ENCODE measurements at places on chromosomes 11 and 22. TPM values are rescaled to one million over a fixed set of nuclear protein-coding genes. Genes with fewer than 3 reads are reported as not detected.

DNA sequence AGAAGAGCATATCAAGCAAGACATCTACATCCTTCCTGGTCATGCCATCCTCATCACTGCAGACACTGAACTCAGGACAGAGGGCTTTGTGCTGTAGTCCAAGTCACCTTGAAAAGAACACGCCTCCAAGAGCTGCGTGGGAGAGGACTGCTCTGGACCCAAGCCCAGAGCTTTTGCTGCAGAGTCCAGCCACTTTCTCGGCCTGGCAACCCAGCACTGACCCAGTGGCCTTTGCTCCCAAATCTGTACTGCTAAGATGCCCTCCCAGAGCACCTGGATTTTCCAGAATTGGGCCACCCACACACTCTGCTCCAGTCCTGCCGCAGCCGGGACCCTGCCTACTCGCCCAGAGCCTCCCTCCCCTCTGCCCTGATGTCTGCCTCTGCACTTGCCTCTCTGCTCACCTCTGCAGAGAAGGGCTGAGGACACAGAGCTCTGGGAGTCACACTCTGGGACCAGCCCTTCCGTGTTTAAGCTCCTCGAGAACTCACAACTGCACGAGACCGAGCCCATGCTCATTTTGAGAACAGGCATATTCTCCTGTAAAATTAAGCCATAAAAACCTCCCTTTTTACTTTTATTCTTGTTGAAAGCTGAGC is 83.8 kb upstream of the CSNK2A3 start:
- H3K36me3 ChIP-seq, result no peaks in the 10 kb centered on the region
- H3K4me1 ChIP-seq, result no peaks in the 10 kb centered on the region
- H3K27ac ChIP-seq, result no peak overlapping the region

DNA sequence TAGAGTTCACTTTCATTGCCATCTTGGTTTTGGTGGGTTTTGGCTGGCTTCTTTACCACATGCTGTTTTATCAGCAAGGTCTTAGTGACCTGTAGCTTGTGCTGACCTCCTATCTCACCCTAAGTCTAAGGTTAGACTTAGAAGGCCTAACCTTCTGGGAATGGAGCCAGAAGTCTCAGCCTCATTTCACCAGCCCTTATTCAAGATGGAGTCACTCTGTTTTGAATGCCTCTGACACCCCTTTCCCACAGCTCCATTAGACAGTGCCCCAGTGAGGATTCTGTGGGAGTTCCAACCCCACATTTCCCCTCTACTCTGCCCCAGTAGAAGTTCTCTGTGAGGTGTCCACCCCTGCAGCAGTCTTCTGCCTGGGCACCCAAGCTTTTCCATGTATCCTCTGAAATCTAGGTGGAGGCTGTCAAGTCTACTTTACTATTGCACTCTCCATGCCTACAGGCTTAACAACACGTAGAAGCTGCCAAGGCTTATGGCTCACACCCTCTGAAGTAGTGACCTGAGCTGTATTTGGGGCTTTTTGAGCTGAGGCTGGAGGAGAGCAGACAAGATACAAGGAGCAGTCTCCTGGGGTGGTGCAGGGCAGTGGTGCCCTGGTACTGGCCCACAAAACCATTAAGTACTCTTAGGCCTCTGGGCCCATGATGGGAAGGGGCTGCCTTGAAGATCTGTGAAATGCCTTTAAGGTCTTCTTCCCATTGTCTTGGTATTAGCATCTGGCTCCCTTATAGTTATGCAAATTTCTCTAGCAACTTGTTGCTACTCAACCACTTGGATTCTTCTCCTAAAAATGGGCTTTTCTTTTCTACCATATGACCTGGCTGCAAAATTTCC is 65.9 kb upstream of the SC5D start:
- H3K27ac ChIP-seq, result no peak overlapping the region
- no peaks in the 10 kb centered on the region for H3K4me1 ChIP-seq
- no peaks in the 10 kb centered on the region for H3K27me3 ChIP-seq

DNA sequence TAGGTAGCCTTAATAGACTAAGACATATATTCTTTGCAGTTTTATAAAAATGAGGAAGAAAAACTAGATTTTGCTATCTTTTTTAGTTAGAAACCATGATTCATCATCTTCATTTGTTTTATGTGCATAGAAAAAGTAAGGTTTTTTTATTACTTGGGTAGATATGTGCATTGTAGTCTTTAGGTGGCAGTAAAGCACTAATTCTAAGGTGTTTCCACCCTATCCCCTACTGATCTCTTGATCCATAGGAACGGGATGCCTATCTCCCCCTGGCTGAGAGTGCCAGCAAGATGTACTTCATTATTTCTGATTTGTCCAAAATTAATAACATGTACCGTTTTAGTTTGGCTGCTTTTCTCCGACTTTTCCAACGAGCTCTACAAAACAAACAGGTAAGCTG is 148.1 kb downstream of the DYNC2H1 start:
- H3K27me3 ChIP-seq, result no peaks in the 10 kb centered on the region
- no peak overlapping the region for H3K27ac ChIP-seq
- no peaks in the 10 kb centered on the region for H3K4me1 ChIP-seq
- DNase-seq, result no peak
- no peaks in the 10 kb centered on the region for H3K36me3 ChIP-seq
- H3K4me3 ChIP-seq, result no peak overlapping the region

- no peaks in the 10 kb centered on the region for H3K27me3 ChIP-seq
- no peak overlapping the region for H3K27ac ChIP-seq
- H3K4me3 ChIP-seq, result no peak overlapping the region
These were observed 332.8 kb upstream of the PLET1 start for GRCh38 chr11:112593440-112593839.

- no peaks in the 10 kb centered on the region for H3K36me3 ChIP-seq
- no peak overlapping the region for H3K4me3 ChIP-seq
- no peak overlapping the region for H3K27ac ChIP-seq
- no peak for DNase-seq
These were observed 15.0 kb upstream of the EHD1 start for GRCh38 chr11:64893194-64894069.

GRCh38 chr11:91956711-91957110 is 267.9 kb upstream of the FAT3 start:
- no peak overlapping the region for H3K4me3 ChIP-seq
- H3K27ac ChIP-seq, result no peak overlapping the region
- no peaks in the 10 kb centered on the region for H3K4me1 ChIP-seq
- H3K27me3 ChIP-seq, result no peaks in the 10 kb centered on the region
- no peaks in the 10 kb centered on the region for H3K36me3 ChIP-seq

DNA sequence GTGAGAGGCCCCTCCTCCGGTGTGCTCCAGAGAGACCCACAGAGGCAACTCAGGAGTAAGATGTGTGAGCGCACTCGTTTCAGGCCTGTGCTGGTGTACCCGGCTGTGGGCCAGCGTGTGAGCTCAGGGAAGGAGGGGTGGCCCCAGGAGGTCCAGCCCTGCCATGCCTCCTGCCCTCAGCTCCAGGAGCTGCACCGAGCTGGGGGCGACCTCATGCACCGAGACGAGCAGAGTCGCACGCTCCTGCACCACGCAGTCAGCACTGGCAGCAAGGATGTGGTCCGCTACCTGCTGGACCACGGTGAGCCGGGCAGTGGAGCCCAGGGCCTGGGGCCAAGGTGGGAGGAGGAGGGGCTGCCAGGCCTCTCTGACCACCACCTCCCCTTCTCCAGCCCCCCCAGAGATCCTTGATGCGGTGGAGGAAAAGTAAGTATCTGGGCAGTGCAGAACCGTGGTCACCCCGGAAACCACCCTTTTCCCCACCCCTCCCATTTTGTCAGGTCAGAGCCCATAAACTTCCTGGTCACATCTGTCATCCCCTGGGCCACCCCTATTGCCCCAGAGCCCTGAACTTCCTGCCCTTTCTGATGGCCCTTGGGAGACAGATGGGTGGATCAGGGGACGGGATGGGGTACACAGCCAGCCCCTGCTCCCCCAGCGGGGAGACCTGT is 2.5 kb upstream of the MDK start:
- H3K27me3 ChIP-seq, result peaks cover 5% of the 10 kb centered on the region
- H3K27ac ChIP-seq, result peak overlapping the region; percentile 97
- H3K4me1 ChIP-seq, result peaks cover 35% of the 10 kb centered on the region
- H3K4me3 ChIP-seq, result no peak overlapping the region
- H3K36me3 ChIP-seq, result peaks cover 49% of the 10 kb centered on the region

GRCh38 chr11:69253028-69253427 is 40.9 kb upstream of the MYEOV start:
- H3K36me3 ChIP-seq, result no peaks in the 10 kb centered on the region
- no peak for DNase-seq
- no peaks in the 10 kb centered on the region for H3K27me3 ChIP-seq
- H3K4me1 ChIP-seq, result no peaks in the 10 kb centered on the region
- H3K4me3 ChIP-seq, result no peak overlapping the region

DNA sequence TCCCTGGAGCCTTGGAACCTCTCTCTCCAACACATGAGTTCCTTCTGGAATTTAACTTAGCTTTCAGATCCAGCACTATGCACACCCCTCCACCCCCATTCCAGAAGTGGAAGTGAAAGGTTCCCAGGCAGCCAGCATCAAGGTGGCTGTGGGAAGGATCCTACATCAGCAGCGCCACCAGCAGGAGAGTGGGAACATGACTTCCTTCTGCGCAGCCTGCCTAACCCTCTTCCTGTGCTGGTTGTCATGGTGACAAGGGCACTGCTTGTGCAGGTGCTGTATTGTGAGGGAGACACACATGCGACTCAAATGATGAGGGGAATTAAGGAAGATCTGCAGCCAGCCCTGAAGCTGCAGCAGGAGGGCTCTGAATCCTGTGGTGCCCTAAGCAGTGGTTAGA is 904.5 kb upstream of the API5 start:
- no peak overlapping the region for H3K27ac ChIP-seq
- no peaks in the 10 kb centered on the region for H3K36me3 ChIP-seq
- DNase-seq, result no peak
- H3K4me3 ChIP-seq, result no peak overlapping the region

DNA sequence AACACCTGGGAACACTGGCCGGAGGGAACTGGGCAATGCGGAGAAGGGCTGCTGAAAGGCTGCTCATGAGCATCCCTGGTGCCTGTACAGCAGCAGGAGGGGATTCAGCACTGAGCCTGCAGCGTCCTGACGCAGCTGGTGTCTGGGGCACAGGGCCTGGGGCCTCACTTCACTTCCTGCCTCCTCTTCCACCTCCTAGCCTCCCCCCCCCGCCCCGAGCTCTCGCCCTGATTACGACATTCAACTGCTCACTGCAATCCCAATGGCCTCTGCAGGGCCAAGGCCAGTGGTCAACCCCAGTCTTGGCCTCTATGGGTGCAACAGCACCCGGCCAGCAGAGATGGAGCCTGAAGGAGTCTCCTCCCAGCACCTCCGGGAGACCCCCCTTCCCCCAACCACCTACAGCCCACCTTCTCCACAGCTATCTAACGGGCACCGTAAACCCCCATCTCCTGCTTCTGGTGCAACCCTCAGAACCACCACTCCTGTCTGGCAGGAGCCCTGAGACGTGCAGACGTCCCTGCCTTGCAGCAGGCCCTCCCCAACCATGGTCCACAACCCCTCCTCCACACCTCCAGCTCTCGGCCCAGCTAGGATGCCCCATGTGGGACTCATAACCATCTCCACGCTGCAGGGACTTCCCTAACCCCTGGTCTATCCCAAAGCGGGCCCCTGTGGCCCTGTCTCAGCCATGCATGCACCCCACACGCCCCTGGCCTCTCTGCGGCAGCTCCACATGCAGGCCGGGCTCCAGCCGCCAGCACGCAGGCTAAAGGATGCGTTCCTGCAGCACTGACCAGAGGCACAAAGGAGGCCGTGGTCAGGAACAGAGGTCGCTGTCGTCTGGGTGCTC is 38.2 kb downstream of the BRD1 start:
- peak overlapping the region; percentile 75 for H3K27ac ChIP-seq

DNA sequence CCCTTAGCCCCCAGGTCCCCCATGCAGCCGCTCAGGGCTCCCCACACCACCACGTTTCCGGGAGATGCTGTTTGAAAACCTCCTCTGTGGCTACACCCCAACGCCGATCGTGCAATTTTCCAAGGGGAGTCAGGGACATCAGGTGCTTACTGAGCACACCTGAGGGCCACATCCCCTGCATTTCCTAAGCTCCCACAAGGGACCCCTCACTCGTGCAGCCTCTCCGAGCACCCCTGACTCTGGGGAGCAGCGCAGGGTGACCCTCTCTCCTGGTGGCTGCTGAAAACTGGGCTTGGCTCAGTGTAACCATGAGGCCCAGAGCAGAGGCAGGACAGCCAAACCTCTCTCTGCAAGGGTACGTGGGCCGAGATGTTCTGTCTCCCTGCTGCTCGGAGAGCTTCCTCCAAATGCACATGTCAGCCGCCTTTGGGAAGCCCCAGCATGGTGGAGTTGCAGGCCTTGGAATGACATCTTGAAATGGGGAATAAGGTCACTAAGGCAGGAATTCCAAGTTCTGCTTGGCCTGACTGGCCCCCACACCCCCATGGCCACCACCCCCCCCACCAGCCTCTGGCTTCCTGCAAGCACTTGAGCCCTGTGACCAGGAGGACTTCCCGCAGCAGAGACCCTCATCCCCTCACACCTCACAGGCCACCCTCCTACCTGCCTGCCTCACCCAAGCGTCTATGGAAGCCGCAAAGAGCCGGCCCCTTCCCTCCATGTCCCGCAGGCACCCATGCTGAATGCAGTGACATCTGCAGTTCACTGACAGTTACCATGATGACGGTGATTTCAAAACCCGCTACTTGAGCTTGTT is 257.4 kb downstream of the BRD1 start:
- no peaks in the 10 kb centered on the region for H3K27me3 ChIP-seq
- no peak overlapping the region for H3K4me3 ChIP-seq
- no peak for DNase-seq
- H3K36me3 ChIP-seq, result no peaks in the 10 kb centered on the region
- H3K4me1 ChIP-seq, result no peaks in the 10 kb centered on the region

GRCh38 chr11:37560346-37560745 is 962.3 kb upstream of the RAG2 start:
- H3K4me3 ChIP-seq, result no peak overlapping the region
- DNase-seq, result no peak
- no peaks in the 10 kb centered on the region for H3K27me3 ChIP-seq
- H3K27ac ChIP-seq, result no peak overlapping the region
- H3K36me3 ChIP-seq, result no peaks in the 10 kb centered on the region

DNA sequence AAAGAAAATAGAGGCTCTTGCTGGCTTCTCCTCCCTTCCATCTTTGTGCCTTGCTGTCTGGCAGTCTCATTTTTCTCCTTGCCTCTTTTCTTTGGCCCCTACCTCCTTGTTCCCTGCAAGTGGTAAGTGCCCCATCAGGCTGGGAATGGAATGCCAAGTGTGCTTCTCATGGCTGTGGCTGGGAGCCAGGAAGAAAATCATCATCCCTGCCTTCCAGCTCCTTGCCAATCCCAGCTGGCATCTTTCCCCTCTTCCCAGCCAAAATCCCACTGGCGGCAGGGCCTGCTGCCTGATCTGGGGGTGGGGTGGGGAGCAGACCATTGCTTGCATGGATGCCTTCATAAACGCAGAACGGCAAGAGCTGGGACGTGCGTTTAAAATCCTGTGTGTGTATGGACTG is 27.0 kb upstream of the SLC25A18 start:
- no peaks in the 10 kb centered on the region for H3K4me1 ChIP-seq
- DNase-seq, result no peak
- no peaks in the 10 kb centered on the region for H3K27me3 ChIP-seq
- H3K36me3 ChIP-seq, result peaks cover 3% of the 10 kb centered on the region

- peak; percentile 54 for DNase-seq
- H3K36me3 ChIP-seq, result peaks cover 11% of the 10 kb centered on the region
- H3K27me3 ChIP-seq, result no peaks in the 10 kb centered on the region
These were observed 31.9 kb downstream of the ATG13 start for GRCh38 chr11:46649180-46649738.

LZTR1 gene
- total RNA-seq, result 127 TPM

NAALAD2 gene
- total RNA-seq, result 4.2 TPM

KIAA1671 gene
- total RNA-seq, result 41.9 TPM

SLC15A3 gene
- 59.4 TPM for total RNA-seq

CAPRIN1 gene
- total RNA-seq, result 135 TPM

PNPLA5 gene
- not detected for total RNA-seq

BCO2 gene
- 26.6 TPM for total RNA-seq

PNPLA3 gene
- 1.5 TPM for total RNA-seq

MYEOV gene
- total RNA-seq, result 13.0 TPM

NXPE4 gene
- total RNA-seq, result not detected

UBQLNL gene
- 2.0 TPM for total RNA-seq
